Stimulated activated naive CD8-positive, alpha-beta T cell treated with anti-CD3 and anti-CD28 coated beads, Interleukin-15, Interleukin-2, amounts not matched to agents 100 U/mL and 50 U/mL, for 24 hours (primary cell): ENCODE measurements at places on chromosomes 3 and 15.

- no peak for DNase-seq
Measured at GRCh38 chr15:69359722-69360121, 54.4 kb upstream of the KIF23 start.

DNA sequence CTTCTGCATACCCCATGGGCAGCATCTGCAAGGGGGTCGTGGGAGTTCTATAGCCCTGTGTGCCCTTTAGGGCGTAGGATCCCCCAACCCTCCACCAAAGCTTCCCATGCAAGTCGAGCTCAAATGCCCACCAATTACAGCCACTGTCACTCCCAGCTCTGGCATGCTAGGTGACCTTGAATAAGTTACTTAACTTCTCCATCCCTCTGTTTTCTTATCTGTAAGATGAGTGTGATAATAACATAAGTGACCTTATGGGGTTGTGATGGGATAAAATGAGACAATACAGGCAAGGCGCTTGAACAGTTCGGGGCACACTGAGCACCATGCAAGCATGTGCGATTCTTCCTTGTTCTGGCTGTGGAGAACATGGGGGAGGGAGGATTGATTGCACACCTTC, 74.8 kb upstream of the POMGNT2 start:
- DNase-seq, result no peak

GRCh38 chr3:127524296-127524896, 66.1 kb downstream of the TPRA1 start:
- no peak for DNase-seq

GRCh38 chr3:155497930-155498647, 204.6 kb upstream of the STRIT1 start:
- no peak for DNase-seq

GRCh38 chr15:45653702-45654424, 19.0 kb downstream of the SQOR start:
- DNase-seq, result no peak
